Upper lobe of right lung (tissue), 1 donor: ENCODE measurements at places on chromosomes 11 and 22. TPM values are rescaled to one million over a fixed set of nuclear protein-coding genes. Genes with fewer than 3 reads are reported as not detected.

DNA sequence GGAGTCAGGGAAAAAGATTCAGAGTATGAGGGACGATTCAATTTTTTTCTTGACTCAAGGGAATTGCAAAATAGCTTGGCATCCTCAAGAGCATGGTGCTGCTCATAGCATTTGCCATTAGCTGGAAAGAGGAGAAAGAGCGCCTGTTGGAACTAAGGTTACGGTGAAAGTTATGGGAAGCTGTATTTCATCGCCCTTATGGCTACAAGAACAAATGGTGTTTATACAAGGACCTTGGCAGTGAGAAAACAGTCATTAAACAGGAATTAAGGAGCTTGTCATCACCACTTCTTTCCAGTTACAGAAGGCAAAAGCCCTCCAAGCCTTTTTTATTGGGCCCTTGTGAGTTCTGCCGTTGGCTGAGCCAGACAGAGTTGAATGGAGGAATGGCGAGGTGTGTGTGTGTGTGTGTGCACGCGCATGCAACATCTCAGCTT, 74.2 kb downstream of the ALX4 start:
- DNase-seq = no peak

- no peak for DNase-seq
These were observed 25.5 kb upstream of the TIMP3 start for GRCh38 chr22:32775957-32776356.

- no peak for DNase-seq
These were observed 50.0 kb downstream of the FAM168A start for GRCh38 chr11:73547706-73548595.

DNA sequence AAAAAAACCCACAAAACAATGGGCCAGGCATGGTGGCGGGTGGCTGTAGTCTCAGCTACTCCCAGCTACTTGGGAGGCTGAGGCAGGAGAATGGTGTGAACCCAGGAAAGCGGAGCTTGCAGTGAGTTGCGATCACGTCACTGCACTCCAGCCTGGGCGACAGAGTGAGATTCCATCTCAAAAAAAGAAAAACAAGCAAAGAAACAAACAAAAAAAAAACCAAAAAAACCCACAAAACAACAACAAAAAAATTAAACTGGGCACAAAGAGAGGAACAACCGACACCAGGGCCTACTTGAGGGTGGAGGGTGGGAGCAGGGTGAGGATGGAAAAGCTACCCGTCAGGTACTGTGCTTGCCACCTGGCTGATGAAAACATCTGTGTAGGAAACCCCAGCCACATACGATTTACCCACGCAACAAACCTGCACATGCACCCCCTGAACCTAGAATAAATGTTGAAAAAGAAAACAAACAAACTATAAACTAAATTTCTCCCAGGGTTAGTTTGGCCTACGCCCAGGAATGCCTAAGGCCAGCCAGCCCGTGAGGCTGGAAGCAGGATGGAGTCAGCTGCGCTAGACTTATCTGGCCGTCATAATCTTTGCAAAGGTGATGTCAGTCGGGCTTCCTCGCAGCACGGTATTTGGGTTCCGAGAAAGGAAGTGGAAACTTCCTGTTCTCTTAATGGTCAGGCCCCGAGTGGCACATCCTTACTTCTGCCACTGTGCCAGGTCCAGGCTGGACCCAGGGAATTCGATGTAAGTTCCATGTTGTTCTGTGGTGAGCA, 21.9 kb upstream of the CYB5R3 start:
- DNase-seq = no peak

GRCh38 chr11:776561-777287, 563 bp downstream of the GATD1 start:
- peak; percentile 74 for DNase-seq

- DNase-seq = no peak
These were observed 29.7 kb upstream of the SHISAL1 start for GRCh38 chr22:44342347-44342956.

The UBXN1 gene
- 95.2 TPM for total RNA-seq

The TESMIN gene
- total RNA-seq = 0.81 TPM

The PLAAT2 gene
- total RNA-seq = 4.2 TPM

DNA sequence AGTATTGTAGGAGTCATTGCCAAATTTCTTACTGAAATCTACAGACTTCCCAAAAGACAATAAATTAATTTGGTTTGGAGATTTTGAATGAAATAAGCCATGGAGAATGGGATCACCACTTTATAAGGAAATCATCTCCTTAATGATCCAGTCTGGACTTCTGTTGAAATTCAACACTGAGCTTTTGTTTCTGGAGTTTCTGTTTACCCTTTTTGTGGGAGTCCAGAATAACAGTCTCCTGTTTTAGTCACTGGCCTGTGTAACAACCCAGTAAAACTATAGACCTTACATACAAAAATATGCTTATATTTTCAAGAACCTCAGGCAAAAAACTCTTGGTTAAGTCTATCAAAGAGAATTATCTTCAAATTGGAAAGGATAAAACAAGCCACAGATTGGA, 321.7 kb upstream of the PLET1 start:
- DNase-seq = no peak

The FOLR3 gene
- 29.0 TPM for total RNA-seq

DNA sequence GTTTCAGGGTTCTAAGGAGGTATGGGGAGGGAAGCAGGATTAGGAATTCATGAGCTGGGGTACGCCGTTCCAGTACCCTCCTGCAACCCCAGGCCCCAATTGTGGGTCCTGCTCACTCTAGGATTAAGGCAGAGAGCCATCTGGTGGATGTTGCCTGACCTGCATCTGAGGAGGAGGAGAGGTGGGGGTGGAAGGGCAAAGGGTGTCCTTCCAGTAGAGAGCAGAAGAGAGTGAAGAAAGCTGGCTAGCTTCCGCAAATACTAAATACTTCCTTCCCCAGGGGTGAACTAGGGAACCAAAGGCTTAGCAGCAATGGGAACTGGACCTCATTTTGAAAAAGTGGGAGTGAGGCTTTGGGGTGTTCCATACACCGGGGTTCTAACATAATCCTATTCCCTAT, 10.6 kb downstream of the LRRC51 start:
- peak; percentile 74 for DNase-seq

The DRAP1 gene
- total RNA-seq = 62.8 TPM

DNA sequence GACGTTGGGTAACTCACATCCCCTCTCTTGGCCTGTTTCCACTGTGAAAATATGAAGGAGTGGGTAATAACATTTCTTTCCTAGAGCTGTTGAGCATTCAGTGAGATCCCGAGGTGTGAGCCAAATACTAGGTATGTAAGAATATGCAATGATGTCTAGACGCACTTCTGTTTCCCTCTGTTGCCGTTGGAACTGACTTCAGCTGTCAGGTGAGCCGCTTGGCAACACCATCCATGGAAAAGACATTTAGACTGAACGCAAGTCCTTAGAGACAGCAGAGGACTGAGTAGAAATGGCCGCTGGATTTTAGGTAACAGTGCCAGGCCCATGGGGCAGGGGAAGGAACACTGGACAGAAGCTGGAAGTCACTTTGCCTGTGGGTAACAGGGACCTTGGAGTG, 29.5 kb upstream of the SHANK2 start:
- peak; percentile 25 for DNase-seq

The MUC2 gene
- not detected for total RNA-seq

DNA sequence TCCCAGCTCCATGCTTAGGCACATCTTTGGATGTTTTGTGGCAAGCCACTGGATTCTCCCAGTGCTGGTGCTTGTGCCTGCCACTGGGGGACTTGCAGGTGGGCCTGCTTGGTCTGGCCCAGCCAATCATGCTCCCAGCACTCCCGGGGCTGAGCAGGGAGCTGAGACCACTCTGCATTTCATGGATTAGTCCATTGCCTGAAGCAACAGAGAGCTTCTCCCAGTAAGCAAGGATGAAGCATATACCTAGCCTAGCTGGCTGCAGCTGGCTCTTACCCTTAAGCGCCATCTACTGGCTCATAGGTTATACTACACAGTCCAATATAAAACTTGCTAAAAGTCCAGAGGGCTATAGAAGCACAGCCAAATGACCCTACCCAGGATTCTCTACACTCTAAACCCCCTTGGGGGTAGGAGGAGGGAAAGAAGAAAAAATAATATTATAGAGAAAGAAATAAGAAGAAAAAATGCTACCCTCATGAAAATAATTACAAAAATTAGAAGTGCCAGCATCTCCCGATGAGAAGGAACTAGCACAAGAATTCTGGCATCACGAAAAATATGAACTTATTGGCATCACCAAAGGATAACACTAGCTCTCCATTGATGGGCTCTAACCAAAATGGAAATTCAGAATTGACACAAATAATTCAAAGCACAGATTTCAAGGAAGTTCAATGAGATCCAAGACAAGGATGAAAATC, 275.3 kb downstream of the C11orf87 start:
- DNase-seq = peak; percentile 57

The TIMP3 gene
- 749 TPM for total RNA-seq

DNA sequence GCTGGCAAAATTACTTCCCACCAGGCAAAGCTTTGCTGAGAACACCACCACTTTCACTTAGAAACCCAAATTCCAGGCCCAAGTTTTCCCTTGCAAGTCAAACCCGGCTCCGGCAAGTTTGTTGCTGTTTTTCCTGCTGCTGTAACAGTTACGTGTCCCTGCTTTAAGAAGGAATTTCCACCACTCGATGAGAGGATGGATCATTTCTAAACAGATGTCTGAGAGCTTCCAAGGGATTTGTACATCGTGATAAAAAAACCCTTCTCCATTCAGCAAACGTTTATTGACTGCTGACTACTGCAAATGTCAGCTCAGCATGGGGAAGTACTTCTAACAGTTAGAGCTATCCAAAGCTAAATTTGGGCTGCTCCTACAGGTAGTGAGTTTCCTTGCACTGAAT, 19.7 kb downstream of the P2RX3 start:
- DNase-seq = no peak

- DNase-seq = no peak
These were observed 13.1 kb upstream of the RPS19BP1 start for GRCh38 chr22:39545386-39546365.

DNA sequence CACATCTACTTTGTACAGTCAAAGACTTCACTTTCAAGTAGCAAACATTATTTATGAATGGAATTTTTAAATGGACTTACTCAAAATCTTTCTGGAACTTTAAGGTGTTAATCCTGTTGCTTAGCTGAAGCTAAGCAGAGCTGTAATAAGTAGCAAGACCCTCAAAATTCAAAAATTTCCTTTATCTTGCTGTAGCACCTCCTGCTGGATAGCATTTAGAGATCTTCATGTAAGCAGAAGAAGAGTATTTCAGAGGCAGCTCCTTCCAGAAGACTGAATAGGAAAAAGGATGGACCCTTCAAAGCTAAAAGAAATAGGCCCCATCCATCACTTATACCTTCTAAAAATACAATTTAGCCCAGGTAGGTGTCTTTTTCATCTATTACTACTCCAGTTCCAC, 3.4 kb downstream of the PHF21A start:
- no peak for DNase-seq
